Amniotic epithelial cell (primary cell): ENCODE measurements at places on chromosomes 3 and 15.

DNA sequence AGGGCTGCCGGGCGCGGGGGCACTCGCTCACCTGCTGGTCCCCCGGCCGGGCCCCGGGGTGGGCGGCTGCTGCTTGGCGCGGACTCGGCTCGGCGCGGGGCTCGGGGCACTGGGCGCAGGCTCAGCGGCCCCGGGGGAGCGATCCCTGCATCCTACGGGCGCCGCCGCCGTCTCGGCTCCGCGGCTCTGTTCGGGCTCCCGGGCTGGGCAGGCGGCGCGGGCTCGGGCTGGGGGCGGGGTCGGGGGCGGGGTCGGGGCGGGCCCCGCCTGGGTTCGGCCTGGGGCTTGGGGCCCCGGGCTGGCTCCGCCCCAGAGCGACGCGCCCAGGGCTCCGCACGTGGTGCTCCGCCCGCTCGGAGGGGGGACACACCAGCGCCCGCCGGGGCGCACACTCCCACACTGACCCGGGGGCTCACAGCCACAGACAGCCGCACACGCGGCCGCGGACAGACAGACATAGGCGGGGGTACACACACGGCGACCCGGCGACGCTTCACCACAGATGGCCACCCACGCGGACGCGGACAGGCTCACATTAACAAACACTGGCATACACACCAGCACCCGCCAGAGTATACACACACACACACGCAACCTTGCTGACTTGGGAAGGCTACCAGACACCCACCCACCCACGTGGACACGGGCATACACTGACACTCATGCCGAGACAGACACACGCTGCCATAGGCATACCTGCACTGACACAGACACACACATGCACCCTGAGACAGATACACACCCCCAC is at the start of gene SCN5A:
Gene SCN5A, minus strand, starts transcription at position 188 of the 748 bp plus-strand sequence. CDS start 16,380 bp downstream, outside the sequence.
- DNase-seq: no peak

DNA sequence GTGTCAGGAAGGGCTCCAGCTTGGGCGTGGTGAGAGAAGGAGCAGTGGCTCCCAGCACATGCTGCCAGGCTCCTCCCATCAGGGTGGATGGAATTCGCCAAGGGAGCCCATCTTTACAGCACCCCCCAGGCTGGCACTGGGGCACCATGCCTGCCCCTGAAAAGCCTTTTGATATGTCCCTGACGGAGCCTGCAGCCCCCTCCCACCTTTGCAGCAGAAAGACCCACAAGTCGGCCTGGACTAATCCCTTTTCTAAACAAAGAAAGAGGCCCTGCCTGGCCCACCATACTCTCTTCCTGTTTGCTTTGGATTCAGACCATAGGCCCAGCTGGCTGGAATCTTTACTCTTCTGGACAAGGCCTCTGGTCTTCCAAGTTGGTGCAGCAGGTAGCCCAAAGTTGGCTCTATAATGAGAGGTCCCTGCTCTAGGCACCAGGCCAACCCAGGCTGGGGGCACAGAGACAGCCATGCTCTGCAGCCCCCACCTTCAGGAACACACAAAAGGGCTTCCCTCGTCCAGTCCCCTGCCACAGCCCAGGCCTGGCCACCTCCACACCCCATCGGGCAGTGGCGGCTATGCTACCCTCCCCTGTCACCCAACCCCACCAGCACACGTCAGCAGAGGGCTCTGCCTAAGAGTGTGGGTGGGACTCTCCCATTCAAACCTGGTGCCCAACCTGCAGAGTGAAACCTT is 5.4 kb downstream of the ANPEP start:
- DNase-seq: no peak

- DNase-seq: peak; percentile 19
Measured at GRCh38 chr3:380801-381200, 184.2 kb downstream of the CHL1 start.

- DNase-seq: no peak
Measured at GRCh38 chr3:42205800-42206514, 60.0 kb downstream of the CCK start.

DNA sequence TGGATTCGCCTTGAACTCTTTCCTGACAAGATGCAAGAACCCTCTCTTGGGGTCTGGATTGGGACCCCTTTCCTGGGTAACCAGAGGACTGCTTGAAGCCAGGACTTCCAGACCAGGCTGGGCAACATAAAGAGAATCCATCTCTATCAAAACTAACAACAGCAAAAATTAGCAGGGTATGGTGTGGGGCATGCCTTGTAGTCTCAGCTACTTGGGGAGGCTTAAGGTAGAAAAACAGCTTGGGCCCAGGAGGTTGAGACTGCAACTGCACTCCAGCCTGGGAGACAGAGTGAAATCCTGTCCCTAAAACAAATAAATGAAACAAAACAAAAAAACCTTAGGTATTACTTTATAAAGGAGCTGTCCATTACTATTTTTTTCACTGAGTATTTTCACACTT is 93.1 kb upstream of the PLXND1 start:
- no peak for DNase-seq

DNA sequence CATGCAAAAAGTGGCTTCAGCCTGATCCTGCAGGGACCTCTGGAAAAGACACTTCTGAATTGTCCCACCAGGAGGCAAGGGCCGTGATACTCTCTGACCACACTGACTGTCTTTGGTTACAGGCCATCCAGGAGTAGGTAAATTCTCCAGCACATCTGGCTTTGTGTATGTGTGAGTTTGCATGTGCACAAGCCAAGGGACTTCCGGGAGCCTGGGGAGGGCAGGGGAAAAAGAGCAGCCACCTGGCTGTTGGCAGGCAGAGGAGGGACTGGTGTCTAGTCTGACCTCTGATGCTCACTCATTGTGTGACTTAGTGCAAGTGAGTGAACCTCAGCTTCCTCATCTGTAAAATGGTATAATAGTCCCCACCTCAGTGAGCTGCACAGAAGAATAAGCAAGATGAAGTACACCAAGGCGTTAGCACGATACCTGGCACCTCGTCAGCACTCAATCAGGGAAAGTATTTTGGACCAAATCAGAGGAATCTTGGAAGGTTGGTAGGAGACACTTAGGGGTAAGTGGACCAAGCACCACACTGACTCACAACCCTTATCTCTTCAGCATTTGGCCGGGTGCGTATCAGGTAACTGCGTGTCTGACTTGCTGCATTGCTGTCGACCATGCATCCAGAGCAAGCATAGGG is 19.1 kb downstream of the KLHL6 start:
- DNase-seq: no peak

- DNase-seq: no peak
Measured at GRCh38 chr3:126311338-126311978, 45.8 kb downstream of the KLF15 start.

GRCh38 chr3:133575086-133575485 is 1.6 kb downstream of the CDV3 start:
- no peak for DNase-seq

GRCh38 chr3:4720316-4721075 is 227.3 kb downstream of the ITPR1 start:
- DNase-seq: peak; percentile 78

GRCh38 chr15:23075927-23076326 is 36.6 kb upstream of the TUBGCP5 start:
- DNase-seq: no peak

GRCh38 chr3:30629746-30630145 is 23.3 kb downstream of the TGFBR2 start:
- DNase-seq: no peak

DNA sequence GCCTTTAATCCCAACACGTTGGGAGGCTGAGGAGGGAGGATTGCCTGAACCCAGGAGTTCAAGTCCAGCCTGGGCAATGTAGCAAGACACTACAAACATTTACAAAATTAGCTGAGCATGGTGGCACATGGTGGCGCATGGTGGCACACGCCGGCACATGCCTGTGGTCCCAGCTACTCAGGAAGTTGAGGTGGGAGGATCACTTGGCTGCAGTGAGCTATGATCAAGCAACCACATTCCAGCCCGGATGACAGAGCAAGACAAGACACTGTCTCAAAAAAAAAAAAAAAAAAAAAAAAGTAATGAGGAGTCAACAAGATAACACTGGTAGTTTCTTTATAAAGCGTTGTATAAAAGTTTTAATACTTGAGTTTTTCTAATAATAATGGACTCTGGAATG is 10.1 kb downstream of the FEZF2 start:
- no peak for DNase-seq
